HFFc6 (cell line): ENCODE measurements at places on chromosomes 11 and 22. TPM values are rescaled to one million over a fixed set of nuclear protein-coding genes. Genes with fewer than 3 reads are reported as not detected.

Gene SAAL1
- 10.5 and 15.4 TPM in 2 replicates for total RNA-seq

Gene ABTB2
- total RNA-seq, result 2.6 to 3.3 TPM (median 3.1 TPM) in 3 replicates

Gene INCENP
- total RNA-seq, result 33.1 to 51.3 TPM (median 50.8 TPM) in 3 replicates

Gene CASP12
- not detected in 3 replicates for total RNA-seq

Gene LYVE1
- 0.18 TPM in 1 of 2 replicates, not detected in the other for total RNA-seq

Gene GSTP1
- 497 to 533 TPM (median 512 TPM) in 3 replicates for total RNA-seq

Gene OR5A1
- not detected in 3 replicates for total RNA-seq

Gene MN1
- total RNA-seq, result 0.12 to 0.24 TPM (median 0.15 TPM) in 3 replicates

Gene EMID1
- not detected in 3 replicates for total RNA-seq

Gene PATE4
- not detected in 3 replicates for total RNA-seq

Gene MYOD1
- not detected in 3 replicates for total RNA-seq

Gene UBXN1
- 85.2 to 108 TPM (median 97.1 TPM) in 3 replicates for total RNA-seq

Gene USP2
- total RNA-seq, result 0.34 and 0.52 TPM in 2 replicates

Gene MS4A3
- total RNA-seq, result not detected in 3 replicates

Gene PRDM11
- total RNA-seq, result 2.4 and 5.4 TPM in 2 replicates

Gene RIMBP3B
- total RNA-seq, result 0.13 to 0.43 TPM (median 0.24 TPM) in 3 replicates

DNA sequence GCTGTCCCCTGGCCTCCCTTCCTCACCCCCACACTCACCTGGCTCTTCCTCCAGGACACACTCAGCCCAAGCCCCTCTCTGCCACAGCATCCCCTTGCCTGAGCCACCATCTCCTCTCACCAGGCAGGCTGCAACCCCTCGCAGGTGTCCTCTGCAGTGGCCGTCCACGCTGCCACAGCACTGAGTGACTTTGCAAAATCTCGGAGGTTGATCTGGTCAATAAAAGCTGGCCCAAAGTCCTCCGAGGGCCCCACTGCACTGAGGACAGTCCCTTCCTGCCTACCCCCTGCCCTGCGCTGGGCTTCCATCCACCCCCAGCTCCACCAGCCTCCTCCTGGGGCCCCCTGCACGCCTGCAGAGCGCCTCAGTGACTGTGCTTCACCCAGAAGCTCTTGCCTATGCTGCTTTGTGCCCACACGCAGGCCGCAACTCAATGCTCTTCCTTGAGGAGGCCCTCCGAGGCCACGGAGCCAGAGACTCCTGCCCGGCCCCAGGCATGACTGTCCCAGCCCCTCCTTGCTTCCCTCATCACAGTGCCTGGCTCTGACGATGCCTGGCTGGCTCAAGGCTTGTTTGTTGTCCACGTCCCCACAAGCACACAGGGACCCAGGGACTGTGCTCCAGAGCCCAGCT, 30.8 kb upstream of the SLC22A12 start:
- DNase-seq, result no peak

DNA sequence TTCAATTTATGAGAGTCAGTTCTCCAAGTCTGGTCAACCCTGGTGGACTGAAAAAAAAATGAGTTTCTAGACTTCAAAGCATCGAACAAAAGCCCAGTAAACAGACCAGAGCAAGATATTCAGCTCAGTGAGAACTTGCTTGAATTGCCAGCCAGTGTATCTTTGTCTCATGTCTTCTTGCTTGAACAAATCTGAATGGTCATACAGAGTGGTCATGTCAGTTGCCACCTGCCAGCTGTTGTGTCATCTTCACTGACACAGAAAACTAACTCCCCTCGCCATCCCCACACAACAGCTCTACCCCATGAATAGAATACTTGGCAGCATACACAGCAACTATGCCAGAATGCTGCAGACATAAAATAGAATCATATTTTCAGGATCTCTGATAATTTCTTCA, 27.5 kb upstream of the CALCB start:
- no peak for DNase-seq

GRCh38 chr22:49368976-49369725, 458.5 kb downstream of the BRD1 start:
- no peak for DNase-seq

- no peak for DNase-seq
These were observed 796 bp downstream of the MYOD1 start for GRCh38 chr11:17719938-17720795.

- no peak for DNase-seq
These were observed 19.4 kb downstream of the OR2AT4 start for GRCh38 chr11:75077316-75077715.

DNA sequence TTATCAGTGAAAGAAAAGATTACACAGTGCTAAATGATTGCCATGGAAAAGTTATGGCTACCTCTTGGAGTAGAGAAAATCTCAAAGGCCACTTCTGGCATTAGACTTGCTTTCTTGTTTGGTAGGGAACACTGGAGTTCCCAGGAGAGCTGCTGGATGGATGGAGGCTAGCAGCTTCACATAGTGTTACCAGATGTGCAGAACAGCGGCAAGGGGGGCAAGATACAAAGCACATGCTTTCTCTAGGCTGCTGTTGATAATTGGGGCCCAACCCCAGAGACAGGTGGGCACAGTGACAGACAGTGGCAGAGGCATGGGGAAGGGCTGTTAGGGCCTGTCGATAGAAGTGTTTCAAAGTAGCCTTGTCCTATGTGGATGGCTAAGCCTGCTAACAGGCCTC, 94.9 kb downstream of the DBX1 start:
- no peak for DNase-seq

GRCh38 chr11:65307298-65308229, 7.1 kb upstream of the CDC42EP2 start:
- no peak for DNase-seq

DNA sequence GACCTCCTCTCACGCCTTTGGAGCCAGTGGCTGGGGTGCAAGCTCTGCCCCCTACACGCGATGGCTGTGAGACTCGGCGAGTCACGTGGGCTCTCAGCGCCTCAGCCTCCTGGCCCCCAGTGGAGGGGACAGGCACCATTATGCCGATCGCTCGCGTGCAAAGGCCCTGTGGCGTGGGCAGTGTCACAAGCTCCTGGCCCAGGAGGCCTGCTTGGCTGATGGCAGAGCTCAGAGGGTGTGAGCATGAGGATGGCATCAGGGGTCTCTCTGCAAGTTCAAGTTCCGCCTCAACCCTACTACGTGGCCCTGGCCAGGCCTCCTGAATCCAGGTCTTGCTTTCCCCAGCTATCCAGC, 90.8 kb upstream of the KCNQ1OT1 start:
- DNase-seq, result no peak

DNA sequence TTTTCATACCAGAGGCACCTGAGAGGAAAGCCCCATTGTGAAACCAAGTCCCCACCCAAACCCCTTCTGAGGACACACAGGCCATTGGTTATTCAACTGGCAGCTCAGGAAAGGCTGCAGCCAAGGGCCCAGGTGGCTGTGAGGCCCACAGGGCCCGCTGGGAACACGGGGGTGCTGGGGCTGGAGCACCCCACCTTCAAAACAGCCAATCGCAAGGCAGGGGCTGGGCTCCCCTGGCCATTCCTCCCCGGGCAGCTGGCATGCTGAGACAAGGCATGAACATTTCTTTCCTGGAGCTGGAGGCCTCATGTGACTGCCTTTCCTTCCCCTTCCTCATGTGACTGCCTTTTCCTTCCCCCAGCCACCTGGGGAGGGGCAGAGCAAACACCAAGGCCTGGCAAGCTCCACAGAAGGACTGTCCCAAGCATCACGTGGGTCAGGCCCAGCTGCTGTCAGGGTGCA, 76.9 kb downstream of the PIWIL3 start:
- DNase-seq, result no peak

DNA sequence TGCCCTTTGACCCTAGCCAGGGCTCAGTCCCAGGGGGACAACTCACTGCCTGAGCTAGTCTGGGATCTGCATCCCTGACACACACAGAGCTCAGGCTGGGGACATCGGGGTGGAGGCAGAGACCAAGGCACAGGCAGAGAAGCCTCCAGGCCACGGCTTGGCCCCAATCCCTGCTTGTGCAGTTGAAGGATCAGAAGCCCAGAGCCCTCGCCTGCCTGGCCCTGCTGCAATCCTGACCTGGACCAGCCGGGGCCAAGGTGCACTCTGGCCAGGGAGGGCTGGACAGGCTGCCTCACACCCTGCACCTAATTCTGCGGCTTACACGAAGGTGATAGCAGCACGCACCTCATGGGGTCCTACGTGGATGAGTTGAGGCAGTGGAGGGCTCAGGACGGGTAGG, 34.6 kb downstream of the WNT7B start:
- no peak for DNase-seq

GRCh38 chr11:11107076-11107723, 245.8 kb downstream of the CSNK2A3 start:
- no peak for DNase-seq

DNA sequence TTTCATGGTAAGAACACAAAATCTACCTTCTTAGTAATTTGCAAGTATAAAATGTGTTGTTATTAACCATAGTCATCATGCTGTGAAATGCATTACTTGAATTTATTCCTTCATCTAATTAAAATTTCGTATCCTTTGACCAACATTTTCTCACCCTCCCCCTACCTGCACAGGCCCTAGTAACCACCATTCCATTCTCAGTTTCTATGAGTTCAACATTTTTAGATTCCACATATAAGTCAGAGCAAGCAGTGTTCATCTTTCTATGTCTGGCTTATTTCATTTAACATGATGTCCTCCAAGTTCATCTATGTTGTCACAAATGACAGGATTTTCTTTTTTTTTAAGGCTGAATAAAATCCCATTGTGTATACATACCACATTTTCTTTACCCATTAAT, 43.5 kb upstream of the CCDC179 start:
- DNase-seq, result no peak

- no peak for DNase-seq
These were observed 66.2 kb upstream of the ZC3H12C start for GRCh38 chr11:110026858-110027626.

- DNase-seq, result no peak
These were observed 79.8 kb downstream of the KCNQ1 start for GRCh38 chr11:2524446-2525165.

GRCh38 chr11:101195294-101195693, 65.7 kb upstream of the PGR start:
- DNase-seq, result no peak

DNA sequence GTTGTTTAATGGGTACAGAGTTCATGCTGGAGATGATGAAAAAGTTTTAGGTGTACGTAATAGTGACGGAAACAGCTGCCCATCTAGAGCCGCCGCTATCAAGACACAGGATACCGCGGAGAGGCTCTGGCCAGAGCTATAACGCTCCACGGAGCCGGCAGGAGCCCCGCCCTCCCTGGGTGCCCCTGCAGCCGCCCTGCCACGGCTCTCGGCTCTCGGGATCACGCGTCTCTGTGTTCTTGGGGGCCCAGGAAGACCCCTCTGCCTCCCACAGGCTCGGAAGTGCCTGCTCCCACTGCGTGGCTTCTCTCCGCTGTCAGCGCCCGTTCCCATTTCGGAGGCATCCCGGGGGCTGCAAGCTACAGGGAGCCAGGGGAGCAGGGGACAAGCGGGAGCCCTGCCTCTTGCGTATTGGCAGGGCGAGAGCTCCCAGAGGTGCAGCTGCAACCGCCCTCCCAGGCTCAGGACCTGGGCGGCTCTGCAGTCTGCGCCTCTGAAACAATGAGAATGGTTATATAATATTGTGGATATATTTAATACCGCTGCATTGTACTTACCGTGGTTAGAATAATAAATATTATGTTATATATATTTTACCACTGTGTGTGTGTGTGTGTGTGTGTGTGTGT, 13.7 kb downstream of the GLYATL2 start:
- DNase-seq, result no peak

GRCh38 chr22:39457198-39457555, 365 bp downstream of the MGAT3 start:
- no peak for DNase-seq

- DNase-seq, result no peak
These were observed 33.1 kb downstream of the C11orf58 start for GRCh38 chr11:16771350-16772140.

GRCh38 chr22:48156603-48157355, 1394.3 kb downstream of the TBC1D22A start:
- no peak for DNase-seq

- peak; percentile 40 for DNase-seq
These were observed 90.6 kb downstream of the GAB4 start for GRCh38 chr22:16917144-16918003.
